Right forelimb (tissue), 1 donor: ENCODE measurements at places on chromosomes 6 and 20.

DNA sequence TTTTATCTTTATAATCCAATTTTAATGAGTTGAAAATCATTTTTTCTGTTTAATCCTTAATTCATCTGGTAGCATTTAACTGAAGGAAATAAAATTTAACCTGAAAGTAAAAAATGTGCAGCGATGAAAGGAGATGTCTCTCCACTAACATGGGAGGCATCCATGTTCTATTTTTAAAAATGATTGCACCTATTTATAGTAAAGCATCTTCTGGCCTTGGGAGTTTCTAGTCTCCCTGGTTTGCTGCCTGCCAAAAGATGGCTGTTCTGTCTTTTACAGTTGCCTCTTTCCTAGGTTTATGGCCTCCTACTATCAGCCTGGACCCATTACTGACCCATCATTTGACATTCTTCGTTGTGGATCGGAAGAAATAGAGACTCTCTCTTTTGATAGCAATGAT is 143.0 kb downstream of the B3GAT2 start:
- no peak for DNase-seq

DNA sequence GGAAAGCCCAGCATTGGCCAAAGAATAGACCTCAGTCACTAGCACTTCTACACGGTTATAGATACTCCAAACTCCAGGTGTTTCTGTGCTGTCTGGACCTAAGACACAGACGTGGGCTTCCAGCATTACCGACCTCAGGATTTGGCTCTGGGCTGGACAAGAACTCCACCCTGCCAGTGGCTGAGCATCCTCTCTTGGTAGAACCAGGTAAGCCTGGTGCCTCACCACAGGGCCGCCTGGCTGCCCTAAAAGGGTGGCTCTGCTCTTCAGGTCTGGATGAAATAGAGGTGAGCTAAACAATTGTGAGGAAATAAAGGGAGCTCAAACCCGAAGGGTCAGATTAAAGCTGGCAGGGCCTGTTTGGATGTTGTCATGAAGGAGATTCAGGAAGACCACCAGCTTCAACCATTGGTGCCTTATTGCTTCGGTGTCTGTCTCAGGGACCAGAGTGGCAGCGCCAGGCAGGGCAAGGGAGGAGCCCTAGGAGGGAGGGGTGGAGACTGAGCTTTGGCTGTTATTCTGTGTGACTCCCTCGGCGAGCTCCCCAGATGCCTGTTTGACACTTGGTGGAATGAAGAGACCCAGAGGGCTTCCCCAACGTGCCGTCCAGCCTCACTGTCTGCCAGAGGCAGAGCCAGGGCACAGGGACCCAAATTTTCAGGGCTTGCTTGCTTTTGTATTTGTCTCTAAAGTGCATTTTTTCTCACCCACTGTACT is 8.6 kb downstream of the SYNDIG1 start:
- DNase-seq, result no peak

DNA sequence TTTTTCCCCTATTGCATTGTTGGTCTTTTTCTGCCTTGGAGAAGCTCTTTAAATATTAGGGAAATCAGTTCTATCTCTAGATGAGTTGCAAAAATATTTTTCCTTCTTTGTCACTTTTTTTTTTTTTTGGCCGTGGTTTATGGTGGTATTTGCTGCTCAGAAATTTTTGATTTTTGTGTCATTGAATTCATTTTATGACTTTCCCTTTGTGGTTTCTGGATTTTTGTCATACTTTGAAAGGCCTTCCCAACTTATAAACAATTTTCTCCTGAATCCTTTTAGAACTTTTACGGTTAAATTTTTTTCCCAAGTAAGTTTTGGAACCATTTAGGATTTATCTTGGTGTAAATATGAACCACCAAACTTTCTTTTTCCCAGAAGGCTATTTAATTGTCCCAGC is 145.6 kb downstream of the GJA10 start:
- no peak for DNase-seq

GRCh38 chr20:35750611-35751010 is 8.6 kb upstream of the RBM39 start:
- no peak for DNase-seq

- DNase-seq, result no peak
These were observed 140.7 kb downstream of the ZMYND8 start for GRCh38 chr20:47215653-47216397.

DNA sequence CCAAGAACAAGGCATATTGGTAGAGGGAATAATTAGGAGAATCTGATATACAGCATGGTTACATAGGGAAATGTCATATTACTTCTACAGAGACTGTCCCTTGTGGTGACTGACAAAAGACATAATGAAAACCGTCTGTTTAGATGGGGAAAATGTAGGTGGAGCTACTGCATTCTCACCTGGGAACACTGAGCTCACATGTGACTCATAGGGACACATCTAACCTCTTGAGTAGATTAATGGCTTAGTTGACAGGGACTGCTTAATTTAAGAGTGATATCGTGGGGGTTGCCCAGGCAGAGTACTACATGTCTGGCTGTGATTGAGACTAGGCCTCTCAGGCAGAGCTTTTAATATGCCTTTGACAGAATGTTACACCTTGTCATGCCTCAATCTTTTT is 235.3 kb upstream of the ZFP64 start:
- DNase-seq, result no peak

GRCh38 chr6:121549736-121550135 is 114.3 kb downstream of the GJA1 start:
- DNase-seq, result no peak

DNA sequence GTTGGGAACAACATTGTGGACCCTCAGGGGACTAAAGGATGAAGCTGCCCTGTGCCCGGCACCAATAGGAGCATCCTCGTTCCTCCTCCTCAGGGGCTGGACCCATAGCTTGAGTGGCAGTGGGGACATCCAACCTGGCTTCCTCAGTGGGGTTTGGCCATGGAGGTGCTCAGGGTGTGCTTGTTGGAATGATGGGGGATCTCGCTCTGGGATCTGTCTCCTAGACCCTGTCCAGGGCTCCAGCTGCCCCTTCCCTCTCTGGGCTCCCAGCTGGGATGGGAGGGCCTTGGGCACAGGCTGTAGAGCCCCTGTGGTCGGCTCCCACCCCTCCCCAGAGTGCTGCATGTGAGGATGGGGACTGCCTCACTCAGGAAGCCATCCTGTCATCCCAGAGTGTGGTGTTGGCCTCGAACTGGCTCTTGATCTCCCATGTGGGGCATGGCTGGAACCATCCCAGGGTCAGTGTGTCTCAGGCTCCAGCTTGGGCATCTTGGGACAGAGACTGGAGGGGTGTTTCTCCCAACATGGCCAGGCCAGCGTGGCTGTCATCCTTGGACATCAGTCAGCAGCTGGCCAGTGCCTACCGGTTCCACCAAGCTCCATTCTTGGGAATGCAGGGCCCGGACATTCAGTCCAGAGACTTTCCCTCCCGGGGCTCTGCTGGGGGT is 9.5 kb upstream of the MYT1 start:
- no peak for DNase-seq

DNA sequence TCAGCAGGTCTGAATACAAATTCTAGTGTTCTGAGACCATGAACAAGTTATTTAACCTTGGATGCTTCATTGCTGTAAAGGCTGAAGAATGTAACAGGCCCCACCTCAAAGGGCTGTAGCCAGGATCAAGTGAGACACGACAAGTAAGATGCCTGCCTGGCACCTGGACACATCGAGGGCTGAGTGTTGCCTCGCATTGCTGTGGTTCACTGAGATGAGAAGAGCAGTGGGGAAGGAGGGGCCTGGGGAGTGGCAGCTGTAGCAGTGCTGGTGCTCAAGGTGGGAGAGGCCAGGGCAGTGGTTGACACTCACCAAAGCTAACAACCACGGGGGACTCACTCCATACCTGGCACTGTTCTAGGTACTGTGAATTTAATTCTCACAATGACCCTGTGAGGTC is 187.8 kb downstream of the KIF16B start:
- no peak for DNase-seq

GRCh38 chr6:156160795-156161165 is 616.4 kb upstream of the ARID1B start:
- no peak for DNase-seq

- no peak for DNase-seq
These were observed 9.6 kb downstream of the CMTR1 start for GRCh38 chr6:37442416-37443215.

GRCh38 chr6:70299456-70299855 is 3.4 kb downstream of the COL9A1 start:
- DNase-seq, result no peak

GRCh38 chr6:18823782-18824386 is 436.7 kb downstream of the RNF144B start:
- peak; percentile 41 for DNase-seq

GRCh38 chr6:45756606-45757005 is 259.1 kb downstream of the CLIC5 start:
- DNase-seq, result no peak

GRCh38 chr6:73798592-73798991 is 102.6 kb downstream of the CD109 start:
- DNase-seq, result no peak

GRCh38 chr20:53344891-53345290 is 248.7 kb downstream of the ZNF217 start:
- DNase-seq, result no peak

DNA sequence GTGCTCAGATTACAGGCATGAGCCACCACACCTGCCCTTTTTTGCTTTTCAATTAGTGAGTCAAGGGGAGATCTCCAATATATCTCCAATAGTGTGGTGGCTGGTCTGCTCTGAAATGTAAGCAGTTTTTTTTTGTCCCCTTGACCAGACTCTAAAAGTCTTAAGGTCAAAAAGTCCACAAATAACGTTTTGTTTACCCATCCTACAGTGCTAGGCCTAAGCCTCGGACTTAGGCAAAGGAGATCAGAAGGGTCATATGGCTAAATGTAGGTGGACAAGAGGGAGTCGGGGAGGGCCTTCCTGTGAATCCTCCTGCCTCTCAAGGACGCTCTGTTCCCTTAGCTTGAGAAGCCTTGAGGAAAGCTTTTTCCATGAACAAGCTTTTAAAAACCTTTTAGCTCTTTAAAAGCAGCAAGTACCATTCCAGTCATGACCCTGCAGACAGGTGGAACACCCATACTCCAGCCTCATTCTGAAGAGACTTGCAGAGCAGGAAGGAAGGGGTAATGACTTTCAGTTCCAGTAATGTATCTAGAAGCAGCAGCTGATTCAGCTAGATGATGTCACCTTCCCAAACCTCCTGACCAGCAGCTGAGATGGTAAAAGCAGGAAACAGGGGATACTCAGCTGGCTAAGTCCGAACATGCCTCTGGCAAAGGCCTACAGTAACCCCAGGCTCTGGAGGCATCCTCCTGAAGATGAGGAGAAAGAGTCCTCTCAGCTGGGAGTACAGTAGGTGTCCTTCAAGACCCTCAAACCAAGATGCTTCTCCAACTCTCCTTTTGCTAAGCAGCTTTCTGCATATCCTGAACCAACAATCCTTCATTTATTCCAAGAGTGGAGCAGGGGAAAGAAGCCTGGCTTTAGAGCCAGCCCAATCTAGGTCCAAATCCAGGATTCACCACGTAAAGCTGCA is 23.6 kb downstream of the BCL2L1 start:
- peak; percentile 63 for DNase-seq

DNA sequence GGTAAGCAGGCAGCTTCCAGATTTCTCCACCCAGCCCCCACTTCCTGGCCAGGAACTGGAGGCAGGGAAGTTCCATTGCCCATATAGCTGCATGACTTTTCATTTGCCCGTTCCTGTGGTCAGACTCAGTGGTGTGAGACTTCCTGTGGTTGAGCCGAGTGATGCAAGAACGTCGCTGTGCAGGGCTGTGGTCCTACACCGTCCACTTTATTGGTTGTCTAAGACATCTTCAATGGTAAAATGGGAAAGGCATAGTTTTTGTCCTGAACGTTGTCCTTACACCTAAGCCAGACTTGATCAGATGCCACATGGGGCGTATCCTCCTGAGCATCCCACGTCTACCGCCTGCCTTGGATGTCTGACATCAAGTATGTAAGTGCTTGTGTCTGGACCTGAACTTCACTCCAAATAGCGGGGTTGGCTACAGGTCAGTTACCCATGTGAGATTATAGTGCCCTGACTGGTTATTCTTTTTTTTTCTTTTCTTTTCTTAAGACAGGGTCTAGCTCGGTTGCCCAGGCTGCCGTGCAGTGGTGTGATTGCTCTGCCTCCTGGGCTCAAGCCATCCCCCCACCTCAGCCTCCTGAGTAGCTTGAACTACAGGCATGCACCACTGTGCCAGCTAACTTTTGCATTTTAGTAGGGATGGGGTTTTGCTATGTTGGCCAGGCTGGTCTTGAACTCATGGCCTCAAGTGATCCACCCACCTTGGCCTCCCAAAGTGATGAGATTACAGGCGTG is 25.9 kb upstream of the GTSF1L start:
- DNase-seq, result no peak

DNA sequence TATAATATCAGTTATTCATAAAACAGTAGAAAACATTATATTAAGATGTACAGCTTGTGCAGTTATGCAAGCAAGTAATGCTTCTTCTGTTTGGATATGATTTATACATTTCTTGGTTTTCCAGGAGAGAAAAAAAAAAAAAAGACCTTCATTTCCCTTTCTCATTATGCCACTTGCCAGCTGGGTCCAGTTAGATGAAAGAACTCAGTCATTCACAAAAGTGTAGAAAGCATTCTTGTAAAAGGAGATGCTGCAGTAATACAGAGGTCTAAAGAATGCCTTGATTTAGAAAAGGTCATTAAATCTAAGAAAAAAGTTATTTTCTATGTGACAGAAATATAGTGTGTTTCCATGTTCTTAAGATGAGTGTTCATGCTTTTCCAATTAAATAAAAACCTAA is 7.4 kb downstream of the PDE7B start:
- DNase-seq, result no peak

GRCh38 chr6:68427630-68428029 is 207.5 kb upstream of the ADGRB3 start:
- DNase-seq, result no peak

- DNase-seq, result no peak
These were observed 111.4 kb downstream of the QKI start for GRCh38 chr6:163525926-163526325.
